Right lung (tissue), 10 donors: ENCODE measurements at places on chromosomes 6 and 20. TPM values are rescaled to one million over a fixed set of nuclear protein-coding genes. Genes with fewer than 3 reads are reported as not detected.

DNA sequence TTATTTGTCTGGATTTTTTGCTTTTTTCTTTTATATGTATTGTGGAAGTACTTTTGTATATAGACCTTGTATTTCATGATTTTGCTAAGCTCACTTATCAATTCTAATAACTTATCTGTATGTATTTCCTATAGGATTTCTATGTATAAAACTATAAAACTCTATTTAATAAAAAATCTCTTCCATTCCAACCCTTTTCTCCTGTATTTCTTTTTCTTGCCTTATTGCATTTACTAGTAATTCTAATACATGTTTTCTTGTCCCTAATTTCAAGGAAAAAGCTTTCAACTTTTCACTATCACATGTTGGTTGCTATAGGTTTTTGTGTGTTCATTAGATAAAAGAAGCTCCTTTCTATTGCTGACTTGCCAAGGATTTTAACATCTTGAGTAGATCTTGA is 125.3 kb downstream of the MBOAT1 start:
- no peak for DNase-seq

WFDC5 gene
- not detected for polyA plus RNA-seq

GRCh38 chr6:155314092-155314772 is at the start of gene TFB1M:
TFB1M (minus strand) TSS chr6:155314484; CDS start chr6:155314428, 56 bp downstream.
- peak; percentile 98 for DNase-seq

GRCh38 chr6:168097221-168097620 is 18.2 kb upstream of the FRMD1 start:
- DNase-seq = no peak

ATP9A gene
- 49.0 TPM for polyA plus RNA-seq

DNA sequence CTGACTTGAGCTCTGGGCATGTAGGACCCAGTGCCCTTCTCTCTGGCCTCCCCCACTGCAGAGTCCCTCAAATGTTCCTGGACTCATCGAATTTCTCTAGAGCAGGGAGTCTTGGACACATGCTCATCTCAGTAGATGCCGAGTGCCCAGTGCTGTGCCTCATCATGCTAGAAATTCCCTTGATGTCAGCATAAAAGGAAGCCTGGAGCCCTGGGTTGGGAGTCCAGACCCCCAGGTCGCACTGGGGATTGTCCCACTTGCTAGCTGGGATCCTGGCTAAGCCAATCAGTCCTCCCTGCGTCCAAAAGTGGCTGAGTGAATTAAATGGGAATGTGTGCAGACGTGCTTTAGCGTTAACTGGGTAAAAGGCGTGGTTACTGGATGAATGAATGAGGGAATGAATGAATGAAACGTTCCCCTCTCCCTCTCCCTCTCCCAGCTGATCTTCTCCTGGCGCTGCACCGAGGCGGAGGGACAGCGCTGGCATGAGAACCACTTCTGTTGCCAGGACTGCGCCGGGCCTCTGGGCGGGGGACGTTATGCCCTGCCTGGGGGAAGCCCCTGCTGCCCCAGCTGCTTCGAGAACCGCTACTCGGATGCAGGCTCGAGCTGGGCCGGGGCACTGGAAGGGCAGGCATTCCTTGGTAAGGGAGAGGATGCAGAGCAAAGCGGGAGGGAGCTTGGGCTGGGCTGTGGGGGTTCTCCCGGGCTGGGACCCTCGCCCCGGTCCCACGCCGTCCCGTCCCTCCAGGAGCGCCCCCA is 1.6 kb upstream of the TOMM6 start:
- peak; percentile 28 for DNase-seq

GRCh38 chr6:20877008-20877937 is 343.0 kb downstream of the CDKAL1 start:
- DNase-seq = no peak

DNA sequence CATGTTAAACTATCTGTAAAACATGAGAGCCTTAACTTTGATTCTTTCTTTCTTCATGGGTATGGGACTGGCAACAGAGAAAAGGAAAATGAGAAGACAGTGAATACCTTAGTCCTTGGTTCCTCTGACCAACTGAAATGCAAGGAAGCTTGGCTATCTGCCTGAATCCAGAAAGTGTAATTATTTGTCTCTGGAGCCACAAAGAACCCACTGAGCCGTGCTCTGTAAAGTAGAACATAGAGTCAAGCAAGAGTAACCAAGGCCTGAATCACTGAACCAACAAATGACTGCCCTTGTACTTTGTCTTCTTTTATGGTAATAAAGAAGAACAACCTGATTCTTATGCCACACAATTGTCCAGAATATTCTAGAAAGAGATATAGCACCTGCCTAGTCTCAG is 27.6 kb downstream of the PKHD1 start:
- DNase-seq = no peak

UNC5CL gene
- polyA plus RNA-seq = 3.2 TPM

RNF182 gene
- 4.3 TPM for polyA plus RNA-seq
